ENCODE measurements at places on chromosomes 3 and 15.

DNA sequence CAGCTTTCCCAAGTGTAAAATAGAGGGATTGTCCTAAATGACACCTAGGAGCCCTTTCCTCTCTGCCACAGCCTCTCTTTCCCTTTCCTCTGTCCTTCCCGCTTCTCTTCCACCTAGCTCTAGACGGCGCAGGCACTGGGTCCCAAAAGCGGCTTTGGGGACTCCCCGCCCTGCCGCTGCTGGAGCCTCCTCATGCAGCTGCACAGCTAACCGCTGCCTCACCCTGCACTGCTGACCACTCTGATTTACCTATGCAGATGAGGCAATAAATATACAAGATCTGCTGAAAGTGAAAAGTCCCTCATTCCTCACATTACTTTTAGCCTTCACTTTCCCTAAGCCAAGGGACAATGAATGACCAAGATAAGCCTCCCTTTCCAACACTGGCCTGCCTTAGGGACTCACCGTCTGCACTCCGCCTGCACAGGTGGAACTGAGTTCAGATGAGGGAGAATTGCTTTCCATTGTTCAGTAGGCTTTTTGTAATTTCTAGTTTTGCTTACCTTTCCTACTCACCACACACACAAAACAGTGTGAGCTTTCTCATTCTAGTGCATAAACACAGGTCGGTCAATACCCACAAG, 197.5 kb upstream of the BCL6 start:
- DNase-seq = no peak

GRCh38 chr3:117019082-117019713, 309.6 kb downstream of the TUSC7 start:
- peak; percentile 36 for DNase-seq

- DNase-seq = no peak
Measured at GRCh38 chr15:81886591-81886990, 159.2 kb downstream of the MEX3B start.

GRCh38 chr3:24483873-24484272, 10.8 kb downstream of the THRB start:
- no peak for DNase-seq

- DNase-seq = peak; percentile 6
Measured at GRCh38 chr3:134640872-134641470, 9.9 kb downstream of the KY start.

- no peak for DNase-seq
Measured at GRCh38 chr15:100306098-100306497, 35.7 kb downstream of the ADAMTS17 start.

DNA sequence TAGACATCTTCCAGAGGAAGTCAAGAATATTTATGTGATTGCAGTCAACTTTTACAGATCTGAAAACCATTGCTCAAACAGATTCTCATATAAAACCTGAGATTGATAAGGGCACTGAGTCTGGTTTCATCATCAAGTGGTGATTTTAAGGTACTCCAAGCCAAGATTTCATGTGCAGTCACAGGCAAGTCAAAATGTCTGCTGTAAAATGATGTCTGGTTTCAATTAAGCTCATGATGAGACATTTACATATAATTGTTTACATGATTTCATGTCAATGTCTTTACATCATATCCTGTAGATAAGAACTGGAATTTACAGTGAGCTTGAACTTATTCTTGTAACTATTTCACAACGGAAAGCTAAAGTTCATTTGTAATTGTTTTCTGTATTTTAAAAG, 1215.5 kb downstream of the ROBO2 start:
- DNase-seq = no peak

DNA sequence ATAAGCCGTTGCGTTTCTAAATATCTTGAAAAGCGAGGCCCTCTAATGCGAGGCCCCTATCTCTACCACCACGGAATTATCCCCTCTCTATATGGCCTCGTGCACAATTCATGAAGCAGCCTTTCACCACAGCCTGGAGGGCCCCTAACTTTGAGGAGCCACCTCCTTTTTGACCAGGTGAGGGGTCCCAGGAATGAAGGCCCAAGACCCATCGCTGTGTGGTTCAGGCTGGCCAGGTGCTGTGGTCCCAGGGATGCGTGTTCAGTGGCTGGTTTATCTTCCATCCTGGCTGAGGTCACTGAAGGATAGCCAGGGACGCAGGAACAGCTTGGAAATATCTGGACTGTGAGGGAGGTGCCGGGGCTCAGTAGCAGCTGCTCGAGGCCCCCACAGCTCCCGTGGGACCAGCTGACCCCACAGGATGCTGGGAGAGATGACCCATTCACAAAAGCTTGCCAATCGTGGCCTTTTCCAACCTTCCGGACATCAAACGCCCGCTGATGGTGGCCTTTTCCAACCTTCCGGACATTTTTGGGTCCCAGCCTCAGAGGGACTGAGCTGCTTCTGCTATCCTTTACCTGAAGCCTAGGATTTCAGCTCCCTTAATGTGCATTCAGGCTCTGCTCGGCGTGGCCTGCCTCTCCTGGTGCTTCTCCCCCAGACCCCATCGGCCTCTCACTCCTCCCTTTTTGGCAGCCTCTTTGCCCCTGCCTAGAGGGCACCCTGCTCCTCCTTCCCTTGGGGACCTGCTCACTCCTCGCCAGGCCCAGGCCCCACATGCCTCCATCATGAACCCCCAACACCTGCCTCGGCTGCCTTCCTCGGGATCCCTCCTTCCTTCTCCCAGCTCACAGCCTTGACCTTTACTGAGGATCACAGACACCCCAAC, 140.9 kb downstream of the CHSY1 start:
- no peak for DNase-seq

DNA sequence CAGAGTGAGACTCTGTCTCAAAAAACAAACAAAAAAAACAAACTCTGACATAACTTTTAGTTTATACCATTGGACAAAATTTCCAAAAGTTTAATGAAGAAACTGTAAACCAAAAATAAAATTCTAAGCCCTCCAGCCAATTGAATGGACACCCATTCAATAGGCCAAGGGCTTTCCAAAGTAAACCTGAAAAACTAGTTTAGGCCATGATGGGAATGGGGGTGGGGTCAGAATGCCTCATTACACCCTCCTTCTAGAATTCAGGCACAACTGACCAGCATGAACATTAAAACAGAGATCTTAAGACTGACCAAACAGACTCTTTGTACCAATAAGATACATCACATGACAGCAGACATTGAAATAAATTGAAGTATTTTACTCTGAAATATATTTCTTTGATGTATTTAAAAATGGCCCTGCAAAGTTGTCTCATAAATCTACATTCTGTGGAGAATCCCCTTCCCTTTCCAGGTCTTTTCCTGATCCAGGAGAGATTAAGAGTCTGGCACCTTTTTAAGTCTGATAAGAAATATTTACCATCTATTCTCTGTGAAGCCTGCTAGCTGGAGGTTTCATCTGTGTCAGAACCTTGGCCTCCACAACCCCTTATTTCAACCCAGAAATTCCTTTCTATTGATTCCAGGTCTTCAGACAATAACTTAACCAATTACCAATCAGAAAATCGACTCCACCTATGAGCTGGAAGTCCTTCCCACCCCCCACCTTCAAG, 15.7 kb downstream of the THOC7 start:
- DNase-seq = no peak

- DNase-seq = no peak
Measured at GRCh38 chr3:193716150-193716549, 123.1 kb downstream of the OPA1 start.

DNA sequence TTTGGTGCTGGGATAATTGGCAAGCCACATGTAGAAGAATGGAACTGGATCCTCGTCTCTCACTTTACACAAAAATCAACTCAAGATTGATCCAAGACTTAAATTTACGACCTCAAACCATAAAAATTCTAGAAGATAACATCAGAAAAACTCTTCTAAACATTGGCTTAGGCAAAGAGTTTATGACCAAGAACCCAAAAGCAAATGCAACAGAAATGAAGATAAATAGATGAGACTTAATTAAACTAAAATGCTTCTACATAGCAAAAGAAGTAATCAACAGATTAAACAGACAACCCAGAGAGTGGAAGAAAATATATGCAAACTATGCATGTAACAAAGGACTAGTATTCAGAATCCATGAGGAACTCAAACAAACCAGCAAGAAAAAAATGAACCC, 80.1 kb downstream of the CLDN1 start:
- DNase-seq = no peak

GRCh38 chr3:194757647-194758061, 72.0 kb downstream of the FAM43A start:
- no peak for DNase-seq

- no peak for DNase-seq
Measured at GRCh38 chr3:66075281-66075680, 36.6 kb upstream of the MAGI1 start.

- DNase-seq = no peak
Measured at GRCh38 chr3:141321109-141321497, 47.2 kb upstream of the ZBTB38 start.

- DNase-seq = no peak
Measured at GRCh38 chr3:46196261-46196957, 11.7 kb downstream of the CCR1 start.

DNA sequence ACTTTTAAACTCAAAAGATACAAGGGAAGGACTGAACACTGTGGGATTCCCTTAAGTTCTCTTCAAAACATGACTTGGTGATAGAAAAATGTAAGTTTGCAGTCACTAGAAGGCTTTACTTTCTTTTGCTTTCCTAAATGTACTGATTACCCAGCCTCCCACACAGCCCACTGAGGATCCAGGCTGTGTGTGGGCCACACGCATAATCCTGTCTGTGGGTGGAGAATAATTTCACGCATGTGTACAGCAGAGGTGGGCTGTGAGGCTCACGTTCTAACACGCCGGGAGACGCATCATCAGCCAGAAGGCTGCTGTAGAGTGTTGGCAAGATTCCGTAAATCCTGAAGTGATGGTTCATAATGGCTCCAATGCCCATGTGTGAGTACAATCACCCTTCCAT, 165.5 kb downstream of the CLSTN2 start:
- DNase-seq = no peak

GRCh38 chr3:151379083-151379734, 5.3 kb downstream of the P2RY12 start:
- DNase-seq = peak; percentile 4

DNA sequence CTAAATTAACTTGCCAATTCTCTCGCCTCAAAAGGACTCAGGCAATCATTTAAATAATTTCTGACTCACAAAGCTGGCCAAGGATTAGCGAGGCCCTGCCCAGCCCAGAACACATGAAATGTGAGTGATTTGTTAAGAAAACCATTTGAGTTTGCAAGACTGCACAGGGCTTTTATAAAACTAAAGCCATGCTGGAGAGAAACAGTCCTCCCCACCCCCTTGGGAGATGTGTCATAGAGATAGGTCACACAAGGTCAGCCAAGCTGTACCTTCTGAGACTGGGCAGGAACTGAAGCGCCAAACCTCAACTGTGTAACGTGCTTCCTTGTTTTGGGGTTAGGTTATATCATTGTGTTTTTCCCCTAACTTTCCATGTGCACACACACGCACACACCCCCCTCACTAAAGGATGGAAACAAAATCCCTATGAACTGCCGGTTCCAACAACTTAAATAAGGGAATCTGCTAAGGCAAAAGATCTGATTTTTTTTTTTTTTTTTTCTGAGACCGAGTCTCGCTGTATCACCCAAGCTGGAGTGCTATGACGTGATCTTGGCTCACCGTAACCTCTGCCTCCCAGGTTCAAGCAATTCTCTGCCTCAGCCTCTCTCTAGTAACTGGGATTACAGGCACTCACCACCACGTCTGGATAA, 8.1 kb downstream of the SPATA12 start:
- DNase-seq = peak; percentile 6

- no peak for DNase-seq
Measured at GRCh38 chr3:185225523-185225922, 28.3 kb downstream of the EHHADH start.

DNA sequence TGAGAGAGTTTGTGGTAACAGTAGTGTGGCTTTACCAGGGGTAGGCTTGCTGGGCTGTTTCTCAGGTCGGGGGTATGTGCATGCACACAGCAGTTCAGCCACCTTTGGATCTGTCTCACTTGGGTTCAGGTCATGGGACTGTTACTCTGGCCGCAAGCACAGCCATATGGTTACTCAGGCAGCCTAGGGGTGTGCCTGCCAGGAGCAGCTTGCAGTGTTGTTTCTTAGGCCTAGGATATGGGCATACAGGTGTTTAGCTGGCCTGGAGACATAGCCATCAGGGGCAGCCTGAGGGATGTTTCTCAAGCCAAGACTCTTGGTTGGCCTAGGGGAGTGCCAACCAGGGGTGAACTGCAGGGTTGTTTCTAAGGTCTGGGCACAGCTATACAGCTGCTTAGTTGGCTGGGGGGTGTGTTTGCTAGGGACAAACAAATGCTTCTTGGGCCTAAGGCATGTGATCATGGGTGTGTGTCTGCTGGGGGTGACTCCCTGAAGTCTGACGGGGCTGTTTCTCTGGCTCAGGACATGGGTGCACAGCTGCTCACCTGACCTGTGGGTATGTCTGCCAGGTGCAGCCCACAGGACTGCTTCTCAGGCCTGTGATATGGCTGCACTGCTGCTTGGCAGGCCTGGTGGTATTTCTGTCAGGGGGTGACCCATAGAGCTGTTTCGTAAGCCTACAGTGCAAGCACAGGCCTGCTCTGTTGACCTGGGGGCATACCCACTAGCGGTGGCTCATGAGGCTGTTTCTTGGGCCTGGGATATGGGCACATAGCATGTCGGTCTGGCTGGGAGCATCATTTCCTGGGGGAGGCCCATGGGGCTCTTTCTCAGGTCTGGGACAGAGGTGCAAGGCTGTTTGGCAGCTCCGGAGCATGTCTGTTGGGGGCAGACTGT, 168.0 kb upstream of the THRB start:
- DNase-seq = no peak

DNA sequence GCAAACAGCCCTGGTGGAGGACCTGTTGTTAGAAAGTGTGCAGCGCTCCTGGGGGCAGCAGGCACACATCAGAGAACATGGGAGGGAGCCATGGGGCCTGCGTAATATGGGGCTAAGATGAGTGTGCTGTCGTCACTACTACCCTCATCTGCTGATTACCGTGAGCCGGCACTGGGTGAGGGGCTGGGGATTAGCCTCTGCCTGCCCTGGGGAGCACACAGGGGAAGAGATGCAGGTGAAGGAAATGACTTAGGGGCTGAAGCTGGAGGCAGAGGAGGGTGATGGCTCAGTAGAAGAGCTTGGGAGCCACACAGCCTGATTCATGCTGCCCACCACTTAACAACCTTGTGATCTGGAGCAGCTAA, 33.6 kb upstream of the LINGO1 start:
- no peak for DNase-seq

DNA sequence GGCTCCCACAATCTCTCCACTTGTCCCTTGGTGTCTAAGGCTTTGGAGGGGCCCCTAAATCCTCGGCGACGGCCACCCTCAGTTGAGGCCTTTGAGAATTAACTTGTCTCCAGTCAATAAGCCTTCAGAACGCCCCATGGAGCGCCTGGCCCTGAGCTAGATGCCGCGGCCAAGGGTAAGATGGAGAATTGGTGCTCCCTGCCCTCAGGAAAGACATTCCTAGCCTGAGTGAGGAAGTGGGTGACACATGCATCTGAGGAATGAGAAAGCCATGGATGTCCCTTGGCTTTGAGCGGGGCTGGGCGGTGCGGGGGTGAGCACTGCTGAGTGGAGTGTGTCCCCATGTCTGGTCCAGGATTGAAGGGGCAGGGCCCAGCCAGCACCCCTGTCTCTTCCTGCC, 13.3 kb downstream of the ITIH4 start:
- no peak for DNase-seq

Measured in activated CD4-positive, alpha-beta T cell treated with anti-CD3 and anti-CD28 coated beads, Interleukin-2, Interleukin-4, amounts not matched to agents 100 ng/mL and 50 ng/mL, durations not matched to agents 16 hours and 8 hours (primary cell).